Activated T-helper 1 cell treated with anti-CD3 and anti-CD28 coated beads, Interleukin-2, amount 50 U/mL, for 16 hours (primary cell): ENCODE measurements at places on chromosomes 7 and 10.

GRCh38 chr7:80249619-80250295, 115.1 kb downstream of the GNAI1 start:
- DNase-seq, result no peak

- no peak for DNase-seq
These were observed 27.4 kb downstream of the AKR1C8 start for GRCh38 chr10:5157501-5157900.

DNA sequence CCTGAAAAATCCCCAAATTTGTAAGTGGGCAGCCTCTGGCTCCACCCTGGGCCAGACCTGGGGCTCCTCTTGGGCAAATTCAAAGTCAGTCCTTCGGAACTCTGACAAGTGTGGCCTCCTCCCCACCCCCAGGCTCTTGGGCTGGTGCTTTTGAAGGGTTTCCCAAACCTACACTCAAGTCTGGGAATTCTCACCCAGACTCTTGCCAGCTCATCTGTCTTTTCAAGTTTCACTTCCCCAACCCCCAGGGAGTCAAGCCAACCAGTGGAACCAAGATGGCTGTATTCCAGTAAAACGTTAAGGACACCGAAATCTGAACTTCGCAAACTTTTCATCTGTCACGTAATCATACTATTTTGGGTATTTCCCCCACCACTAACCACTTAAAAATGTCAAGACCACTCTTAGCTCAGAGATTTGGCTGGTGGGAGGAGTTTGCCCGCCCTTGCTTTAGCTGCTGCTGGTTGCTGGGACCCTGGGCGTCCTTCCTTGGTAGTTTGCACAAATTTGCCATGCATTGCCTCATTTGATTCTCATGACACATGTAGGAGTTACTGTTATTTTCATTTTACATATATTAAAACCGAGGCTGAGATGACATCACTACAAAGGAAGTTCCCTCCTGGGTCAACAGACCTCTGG, 1.7 kb upstream of the MYO1G start:
- peak; percentile 59 for DNase-seq

DNA sequence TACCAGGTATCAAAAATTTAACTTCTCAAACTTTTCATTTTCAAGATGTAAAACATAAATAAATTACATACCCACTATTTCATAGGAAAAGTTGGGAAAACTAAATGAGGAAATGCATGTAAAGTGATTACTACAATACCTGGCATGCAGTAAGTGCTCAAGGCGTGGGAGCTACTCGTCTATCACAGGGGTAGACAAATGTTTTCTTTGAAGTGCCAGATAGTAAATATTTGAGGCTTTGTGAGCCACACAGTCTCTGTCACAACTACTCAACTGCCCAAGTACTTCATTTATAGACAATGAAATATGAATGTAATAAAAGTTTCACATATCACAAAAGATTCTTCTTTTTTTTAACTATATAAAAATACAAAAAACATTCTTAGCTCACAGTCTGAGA, 96.4 kb upstream of the PCGF5 start:
- no peak for DNase-seq

GRCh38 chr10:17025444-17026295, 103.9 kb downstream of the CUBN start:
- peak; percentile 40 for DNase-seq

GRCh38 chr10:24114556-24114955, 94.4 kb upstream of the KIAA1217 start:
- DNase-seq, result no peak

DNA sequence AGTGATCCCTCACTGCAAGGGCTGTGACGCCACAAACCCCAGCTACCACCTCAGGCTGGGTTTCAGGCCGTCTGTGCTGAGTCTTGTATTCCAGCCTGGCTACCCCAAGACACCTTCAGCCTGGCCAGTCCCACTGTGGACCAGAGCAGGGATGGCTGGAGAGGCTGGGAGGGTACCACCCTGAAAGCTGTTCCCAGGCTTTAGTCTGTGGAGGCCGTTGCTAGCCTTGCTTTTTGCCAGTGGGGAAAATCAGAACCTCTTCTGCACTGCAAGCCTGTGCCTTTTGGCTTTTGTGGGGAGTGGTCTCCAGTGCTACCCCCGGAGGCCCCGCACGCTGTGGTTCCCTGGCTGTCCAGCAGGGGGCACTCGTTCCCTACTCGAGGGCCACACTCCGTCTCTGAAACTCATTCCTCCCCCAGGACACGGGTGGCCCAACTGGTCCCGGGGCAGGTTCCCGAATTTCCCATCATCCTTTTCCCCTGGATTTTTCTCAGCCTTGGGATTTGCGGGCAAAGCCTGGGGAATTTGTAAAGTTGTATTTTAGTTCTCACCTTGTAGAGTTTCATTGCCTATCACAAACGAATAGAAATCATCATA, 128.4 kb upstream of the BTBD16 start:
- no peak for DNase-seq
